T1000 (cell line): ENCODE measurements at places on chromosomes 7 and 10.

GRCh38 chr10:31490858-31491504 is 172.0 kb downstream of the ZEB1 start:
- DNase-seq = no peak

DNA sequence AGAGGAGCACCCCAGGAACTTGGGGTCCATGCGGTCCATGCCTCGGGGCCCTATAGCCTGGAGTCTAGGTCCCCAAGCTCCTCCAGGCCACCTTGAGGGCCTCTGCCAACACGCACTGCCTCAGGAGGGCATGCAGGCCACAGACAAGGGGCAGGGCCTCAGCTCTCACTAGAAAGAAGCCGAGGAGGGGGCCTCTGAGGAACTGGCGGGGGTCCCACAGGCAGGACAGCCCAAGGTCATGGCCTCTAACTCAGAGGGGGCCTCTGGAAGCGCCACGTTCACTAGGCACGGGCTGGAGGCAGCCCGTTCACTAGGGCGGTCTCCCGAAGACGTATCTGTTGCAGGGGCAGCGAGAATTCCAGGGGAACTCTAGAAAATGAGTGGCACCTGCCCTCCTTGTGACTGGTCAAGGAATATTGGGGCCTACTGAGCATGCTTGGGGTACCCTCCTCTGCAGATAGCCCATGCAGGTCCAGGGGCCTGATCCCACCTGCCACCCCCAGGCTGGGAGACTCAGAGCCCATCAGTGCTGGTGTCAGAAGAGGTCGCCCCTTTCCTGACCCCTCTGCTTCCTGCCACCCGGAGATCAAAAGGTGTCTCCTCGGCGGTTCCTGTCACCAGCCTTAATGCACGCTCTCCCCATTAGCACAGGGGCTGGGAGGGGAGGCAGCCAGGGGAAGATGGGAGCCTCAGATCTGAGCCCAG is 86.7 kb upstream of the RET start:
- DNase-seq = no peak

DNA sequence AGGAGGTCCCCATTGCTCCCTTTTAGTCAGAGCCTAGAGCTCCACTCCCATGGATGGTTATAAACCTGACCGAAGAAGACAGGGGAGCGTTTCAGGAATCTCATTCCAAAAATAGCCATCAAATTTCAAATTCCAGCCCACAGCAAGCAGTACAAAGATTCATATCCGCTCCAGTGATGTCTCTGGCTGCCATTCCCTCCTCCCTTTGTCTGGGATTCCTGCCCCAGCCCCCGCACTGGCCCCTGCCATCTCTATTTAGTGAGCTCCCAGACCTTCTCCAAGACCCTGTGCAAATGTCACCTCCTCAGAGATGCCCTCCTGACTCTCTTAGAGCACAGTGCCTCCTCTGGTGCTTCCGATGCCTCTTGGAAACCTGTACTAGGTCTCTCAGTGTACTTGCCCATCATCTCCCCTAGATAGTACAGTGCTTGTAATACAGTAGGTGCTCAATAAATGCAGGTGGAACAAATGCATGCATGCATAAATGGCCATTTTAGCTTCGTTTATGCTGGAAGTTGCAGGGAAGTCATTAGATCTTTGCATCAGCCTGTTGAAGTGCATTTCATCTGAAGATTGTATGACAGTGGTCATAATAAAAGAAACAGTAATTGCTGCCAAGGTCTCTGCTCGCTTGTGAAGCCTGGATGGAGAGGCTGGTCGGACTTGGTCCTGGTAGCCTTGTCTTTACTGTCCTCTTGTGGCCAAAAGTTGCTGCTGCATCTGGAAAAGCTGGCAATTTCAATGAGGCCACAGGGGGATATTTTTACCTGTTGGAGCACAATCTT is 32.0 kb upstream of the HABP2 start:
- DNase-seq = peak; percentile 10

GRCh38 chr10:70846795-70847194 is 31.0 kb downstream of the SGPL1 start:
- no peak for DNase-seq

DNA sequence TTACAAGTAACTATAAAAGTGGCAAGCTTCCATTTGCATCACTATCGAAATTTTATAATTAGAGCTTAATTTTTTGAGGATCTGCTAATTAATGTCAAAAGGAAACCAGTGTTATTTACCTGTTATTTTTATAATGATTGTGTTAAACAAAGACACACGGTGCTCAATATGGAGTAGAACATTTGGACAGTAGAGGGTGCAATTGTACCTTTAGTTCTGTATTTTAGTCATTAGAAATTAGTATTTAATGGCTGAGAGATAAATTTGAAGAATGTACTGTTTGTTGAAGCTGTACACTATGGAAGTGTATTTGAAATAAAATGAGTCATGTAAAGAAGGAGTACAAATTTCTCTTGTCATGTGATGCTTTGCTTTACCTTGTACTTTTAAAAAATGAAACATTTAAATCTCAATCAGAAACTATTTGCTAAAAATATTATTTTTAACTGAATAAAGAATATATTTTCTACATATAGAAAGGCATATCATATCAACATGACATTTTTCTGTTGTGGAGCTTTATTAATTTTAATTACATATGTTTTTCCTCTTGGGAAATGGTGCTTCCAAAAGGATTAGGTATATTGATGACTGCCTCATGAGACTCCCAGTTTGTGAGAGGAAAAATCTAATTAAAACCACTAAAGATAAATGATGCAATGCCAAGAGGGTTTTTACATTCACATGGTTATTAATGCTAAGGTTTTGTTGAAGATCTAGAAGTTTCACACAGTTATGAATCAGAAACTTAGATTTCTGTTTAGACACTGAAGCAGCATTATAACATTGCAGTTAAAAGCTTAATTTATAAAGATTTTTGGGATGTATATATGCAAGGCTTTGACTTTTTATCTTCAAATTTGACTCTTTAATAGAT is 10.4 kb upstream of the PRKG1 start:
- DNase-seq = no peak

- DNase-seq = peak; percentile 72
These were observed at the start of gene PRKG1 for GRCh38 chr10:51074238-51075028. Gene PRKG1 (plus strand): TSS chr10:51074487.

DNA sequence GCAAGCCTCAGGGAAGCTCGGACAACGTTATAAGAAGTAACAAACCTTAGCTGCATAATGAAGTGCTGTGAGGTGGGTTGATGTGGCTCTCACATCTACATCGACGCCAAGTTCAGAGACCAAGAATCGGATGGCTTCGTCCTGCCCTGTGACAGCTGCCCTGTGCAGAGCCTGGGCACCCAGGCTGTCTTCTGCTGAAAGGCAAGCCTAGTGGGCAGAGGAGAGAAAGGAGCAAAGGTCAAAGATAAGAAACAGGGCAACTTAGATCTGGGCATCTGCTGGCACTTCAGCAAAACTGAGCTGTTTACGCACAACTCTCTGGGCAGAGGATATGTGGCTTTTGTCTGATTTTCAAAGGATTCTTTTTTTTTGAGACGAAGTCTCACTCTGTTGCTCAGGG is 6.7 kb downstream of the ANKRD16 start:
- no peak for DNase-seq

DNA sequence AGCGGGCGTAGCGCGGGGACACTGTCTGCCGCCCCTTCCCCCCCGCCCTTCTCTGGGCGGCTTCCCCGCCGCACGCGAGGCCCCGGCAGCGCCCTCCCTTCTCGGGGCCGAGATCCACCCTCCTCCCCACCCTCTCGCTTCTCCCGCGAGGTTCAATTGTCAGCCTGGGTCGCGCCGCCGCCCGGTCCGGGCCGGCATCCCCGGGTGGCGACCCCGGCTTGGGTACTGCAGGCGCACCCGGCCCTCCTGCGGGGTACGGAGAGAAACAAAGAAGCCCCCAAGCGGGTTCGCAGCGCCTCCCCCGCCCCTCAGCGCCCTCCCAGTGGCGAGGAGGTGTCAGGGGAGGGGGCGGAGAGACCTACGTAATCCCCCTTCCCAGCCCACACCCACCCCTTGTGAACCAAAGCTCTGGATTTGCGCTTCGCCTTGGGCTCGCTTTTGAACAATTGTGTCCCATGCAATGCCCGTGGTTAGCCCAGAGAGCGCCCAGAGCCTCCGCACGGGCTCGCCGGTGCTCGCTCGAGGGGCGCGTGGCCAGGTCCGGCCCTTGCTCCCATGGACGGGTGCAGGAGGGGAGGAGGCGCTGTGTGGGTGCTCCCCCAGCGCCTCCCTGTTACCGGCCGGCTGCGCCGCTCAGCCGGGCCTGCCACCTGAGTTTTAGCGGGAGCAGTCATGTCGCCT is 634 bp downstream of the HECW1 start:
- DNase-seq = peak; percentile 30

DNA sequence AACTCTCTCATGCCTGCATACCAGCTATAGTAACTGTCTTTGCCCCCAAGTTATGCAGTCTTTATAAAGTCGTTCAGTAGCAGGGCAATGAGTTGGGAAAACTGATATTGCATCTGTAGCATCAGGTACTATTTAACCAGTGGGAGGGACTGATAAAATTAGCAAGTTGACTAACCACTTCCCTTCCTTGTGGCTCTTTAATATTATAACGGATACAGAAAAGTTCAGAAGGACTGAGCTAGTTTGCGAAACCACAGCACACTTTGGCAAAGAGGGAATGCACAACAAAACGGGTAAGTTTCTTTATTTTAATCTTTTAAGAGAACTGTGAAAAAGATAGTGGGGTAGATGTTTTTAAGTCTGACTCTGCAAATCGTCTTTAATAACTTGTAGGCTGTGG is 205.3 kb upstream of the HDAC9 start:
- no peak for DNase-seq

GRCh38 chr7:712381-713138 is 13.9 kb upstream of the DNAAF5 start:
- no peak for DNase-seq

DNA sequence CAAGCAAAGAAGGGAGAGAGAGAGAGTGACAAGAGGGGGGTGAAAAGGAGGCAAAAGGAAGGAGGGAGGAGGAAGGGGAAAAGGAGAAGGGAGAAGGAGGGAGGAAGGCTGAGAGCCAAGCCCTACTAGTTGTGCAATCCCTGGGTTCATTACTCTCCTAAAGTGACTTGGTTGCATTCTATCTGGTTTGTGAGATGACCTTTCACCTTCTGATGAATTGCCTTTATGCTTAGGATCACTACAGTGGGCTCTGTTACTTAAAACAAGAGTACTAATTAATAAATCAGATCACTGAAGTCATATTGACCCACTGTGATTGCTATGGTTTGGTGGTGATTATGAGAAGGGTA is 144.9 kb downstream of the KIF20B start:
- DNase-seq = no peak

- DNase-seq = no peak
These were observed 22.3 kb downstream of the SCART1 start for GRCh38 chr10:133475821-133476640.

- DNase-seq = no peak
These were observed 54.3 kb downstream of the BAIAP2L1 start for GRCh38 chr7:98346515-98347069.

- DNase-seq = no peak
These were observed 108.9 kb downstream of the GRID1 start for GRCh38 chr10:86257683-86258082.

GRCh38 chr7:131251371-131251770 is 76.3 kb upstream of the MKLN1 start:
- no peak for DNase-seq

- no peak for DNase-seq
These were observed 410.0 kb downstream of the TCERG1L start for GRCh38 chr10:130901311-130902165.

- DNase-seq = no peak
These were observed 825.3 kb upstream of the MBL2 start for GRCh38 chr10:53597835-53598251.

GRCh38 chr7:132030086-132030568 is 473.7 kb upstream of the PODXL start:
- DNase-seq = no peak

DNA sequence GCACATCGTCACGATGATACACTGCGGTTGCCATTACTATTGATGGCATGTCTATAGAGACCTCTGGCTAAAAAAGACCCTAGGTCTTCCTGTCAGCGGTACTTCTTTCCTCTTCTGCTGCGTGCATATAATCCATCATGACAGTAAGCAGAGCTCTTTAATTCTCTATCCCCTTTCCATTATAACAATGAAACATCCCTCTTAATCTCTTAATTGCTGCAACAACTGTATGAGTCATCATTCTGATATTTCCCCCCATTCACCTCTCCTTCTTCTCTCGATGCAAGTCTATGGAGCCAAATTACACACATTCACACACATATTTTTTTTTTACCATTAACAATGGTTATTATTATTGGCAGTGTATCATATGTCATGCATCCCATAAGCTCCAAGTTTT is 45.2 kb upstream of the AKR1E2 start:
- DNase-seq = no peak

- no peak for DNase-seq
These were observed 320.8 kb upstream of the NFE2L3 start for GRCh38 chr7:25831062-25831691.

DNA sequence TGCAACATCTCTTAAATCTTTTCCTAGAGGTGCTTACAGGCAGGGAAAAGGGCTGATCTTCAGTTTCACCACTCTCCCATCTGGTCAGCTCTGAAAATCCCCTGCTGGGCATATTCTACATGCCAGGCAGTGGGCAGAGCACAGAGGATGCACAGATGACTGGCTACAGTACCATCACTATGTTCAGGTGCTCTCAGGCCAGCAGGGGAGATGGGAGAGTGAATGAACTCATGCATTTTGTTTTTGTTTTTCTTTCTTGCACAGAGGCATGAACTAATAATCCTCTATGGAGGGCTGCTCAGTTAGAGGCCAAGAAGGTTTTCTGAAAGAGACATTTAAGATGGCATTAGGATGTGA is 19.3 kb downstream of the ELMO1 start:
- no peak for DNase-seq

GRCh38 chr10:14478604-14479003 is 147.9 kb upstream of the FRMD4A start:
- DNase-seq = peak; percentile 99

- DNase-seq = no peak
These were observed 59.2 kb upstream of the ANTXRL start for GRCh38 chr10:46227571-46227935.

GRCh38 chr7:80135309-80136104 is 876 bp downstream of the GNAI1 start:
- no peak for DNase-seq

GRCh38 chr7:3520206-3520605 is 219.2 kb downstream of the SDK1 start:
- no peak for DNase-seq

DNA sequence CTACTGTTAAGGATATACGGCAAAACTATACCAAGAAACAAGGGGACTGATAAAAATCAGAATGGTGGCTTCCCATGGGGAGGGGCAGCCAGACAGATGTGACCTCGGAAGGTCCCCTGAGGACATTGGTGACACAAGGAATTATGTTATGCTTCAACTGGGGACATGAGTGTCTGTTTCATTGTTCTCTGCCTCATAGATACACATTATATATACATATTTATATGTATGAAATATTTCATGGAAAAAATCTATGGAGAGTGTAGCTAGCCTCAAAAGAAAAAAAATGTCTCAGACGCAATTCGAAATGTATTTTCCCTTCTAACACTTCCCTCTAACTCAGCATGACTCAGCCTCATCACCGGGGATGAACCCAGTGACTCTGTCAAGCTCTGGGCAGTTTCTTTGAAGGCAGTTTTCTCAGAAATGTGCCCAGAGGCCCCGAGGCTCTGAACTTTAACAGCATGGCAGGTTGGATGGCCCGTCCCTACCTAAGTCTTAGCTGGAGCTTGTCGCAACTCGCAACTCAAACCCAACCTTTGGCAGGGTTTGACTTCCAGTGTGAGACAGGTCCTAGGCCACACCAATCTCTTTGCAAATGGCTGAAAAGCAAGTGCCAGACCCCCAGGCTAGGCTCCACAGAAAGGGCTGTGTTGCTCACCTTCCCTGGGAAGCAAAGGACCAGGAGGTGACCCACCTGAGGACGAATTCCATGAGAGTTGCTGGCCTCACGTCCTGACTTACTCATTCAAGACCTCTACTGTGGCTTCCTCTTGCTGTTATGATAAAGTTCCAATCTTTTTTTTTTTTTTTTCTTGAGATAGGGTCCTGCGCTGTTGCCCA is 86.9 kb downstream of the CARD11 start:
- no peak for DNase-seq
